ENCODE measurements at places on chromosomes 4 and X.

DNA sequence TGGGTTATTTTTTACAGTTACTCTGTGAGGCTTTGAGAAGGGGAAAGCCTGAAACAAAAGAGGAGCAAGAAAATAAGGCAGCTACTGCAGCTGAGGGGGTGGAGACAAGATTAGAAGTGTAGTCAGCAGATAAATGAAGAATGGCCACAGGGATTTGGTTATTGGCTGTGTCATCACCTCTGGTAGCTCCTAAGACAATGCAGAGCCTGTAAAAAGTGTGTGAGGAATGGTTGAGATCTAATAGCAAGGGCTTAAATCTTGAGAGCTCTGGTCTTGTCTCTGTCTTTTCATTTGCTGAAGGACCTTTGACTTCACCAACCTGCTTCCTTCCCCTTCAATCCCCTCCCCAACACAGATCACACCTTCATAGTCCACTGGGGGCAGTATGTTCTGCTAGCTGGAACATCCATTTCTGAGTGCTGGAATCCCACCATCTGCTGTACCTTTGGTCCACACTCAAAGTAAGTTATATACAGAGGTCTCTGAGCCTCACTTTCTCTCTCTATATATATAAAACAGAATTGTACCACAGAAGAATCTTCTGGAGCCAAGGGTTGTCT, 213.7 kb upstream of the ZIC3 start:
- DNase-seq = no peak

DNA sequence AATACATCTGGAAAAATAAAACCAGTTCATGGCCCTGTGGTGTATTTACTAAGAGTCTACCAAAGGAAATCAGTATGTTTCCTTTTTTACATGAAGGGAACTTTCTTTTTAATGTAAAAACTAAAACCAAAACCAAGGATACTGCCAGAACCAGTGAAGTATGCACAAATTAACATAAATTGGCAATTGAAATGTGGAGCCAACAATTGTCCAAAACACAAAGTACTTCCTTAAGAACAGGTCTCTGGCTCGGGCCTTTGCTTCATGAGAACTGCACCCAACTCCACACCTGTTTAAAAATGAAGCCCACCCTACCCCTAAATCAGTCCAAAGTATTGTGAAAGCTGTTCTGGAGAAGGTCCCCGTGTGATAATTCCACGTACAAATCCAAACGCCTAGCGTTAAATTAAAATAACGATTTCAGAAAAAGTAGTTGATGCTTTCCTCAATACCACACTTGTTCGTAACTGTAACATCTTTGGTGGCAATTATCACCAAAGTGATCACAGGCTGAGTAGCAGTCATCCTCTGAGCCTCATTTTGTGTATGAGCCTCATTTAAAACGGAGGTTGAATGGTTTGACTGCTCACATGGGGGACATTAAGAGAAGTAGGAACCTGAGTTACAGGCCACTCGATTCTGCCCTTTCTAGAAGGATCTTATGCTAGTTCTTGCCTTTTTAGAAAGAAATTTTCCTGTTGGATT, 93.0 kb downstream of the GEMIN8 start:
- DNase-seq = no peak

- no peak for DNase-seq
Measured at GRCh38 chrX:357693-358471, 28.8 kb downstream of the PPP2R3B start.

DNA sequence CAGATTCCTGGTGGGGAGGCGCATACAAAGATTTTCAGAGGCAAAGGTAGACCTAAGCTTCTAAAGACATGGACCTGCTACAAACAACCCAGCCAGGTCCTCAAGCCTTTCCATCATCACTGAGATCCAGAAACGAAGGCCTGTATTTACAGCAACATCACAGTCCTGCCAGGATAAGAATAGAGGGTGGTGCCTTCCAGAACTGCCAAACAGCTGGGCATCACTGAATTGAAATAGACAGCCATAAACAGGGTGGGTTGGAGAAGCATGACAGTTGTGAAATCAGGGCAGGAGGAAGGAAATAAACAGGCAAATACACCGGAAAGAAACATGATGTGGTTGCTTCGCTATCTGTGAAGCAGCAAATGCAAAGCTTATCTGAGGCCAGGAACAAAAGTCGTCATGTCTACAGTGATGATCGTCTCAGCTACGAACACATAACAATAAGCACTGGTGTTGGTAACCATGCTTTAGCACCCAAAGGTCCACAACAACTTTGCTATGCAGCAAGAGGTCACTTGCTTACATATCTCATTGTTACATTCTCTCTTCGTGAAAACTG, 6.7 kb upstream of the TMEM154 start:
- DNase-seq = no peak

DNA sequence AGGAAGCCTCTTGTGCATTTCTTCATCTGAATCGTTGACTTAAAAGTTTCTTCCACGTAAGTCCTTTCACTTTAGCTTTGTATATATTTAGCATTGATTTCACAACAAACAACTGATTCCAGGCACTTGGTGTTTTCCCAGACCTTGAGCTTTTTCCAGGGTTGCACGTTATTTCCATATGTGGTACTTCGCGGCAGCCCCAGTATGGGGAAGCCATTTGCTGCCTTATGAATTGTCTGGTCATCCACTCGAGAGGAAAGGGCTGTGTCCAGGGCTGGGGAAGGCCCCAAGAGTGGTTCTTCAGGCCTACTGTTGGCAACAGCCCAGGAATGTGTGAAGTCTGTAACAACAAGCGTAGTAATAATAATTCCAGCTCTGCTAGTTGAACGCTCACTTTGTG, 2.8 kb upstream of the TLR8 start:
- no peak for DNase-seq

- DNase-seq = no peak
Measured at GRCh38 chr4:96102541-96103026, 262.7 kb downstream of the PDHA2 start.

DNA sequence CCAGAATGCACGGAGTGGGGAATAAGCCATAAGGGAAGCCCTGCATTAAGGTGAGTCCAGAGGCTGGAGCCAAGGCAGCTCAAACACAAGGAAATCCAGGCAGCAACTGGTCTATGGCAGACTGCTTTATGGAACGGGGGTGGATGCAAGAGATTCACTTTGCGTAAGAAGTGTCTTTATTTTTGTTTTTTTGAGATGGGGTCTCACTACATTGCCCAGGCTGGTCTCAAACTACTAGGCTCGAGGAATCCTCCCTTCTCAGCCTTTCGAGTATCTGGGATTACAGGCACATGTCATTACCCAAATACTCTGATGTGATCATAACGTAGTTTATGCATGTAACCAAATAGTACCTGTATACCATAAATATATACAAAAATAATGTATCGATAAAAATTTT, 199.5 kb downstream of the MAML3 start:
- no peak for DNase-seq

GRCh38 chrX:149272690-149273463, 232.2 kb downstream of the IDS start:
- DNase-seq = no peak

DNA sequence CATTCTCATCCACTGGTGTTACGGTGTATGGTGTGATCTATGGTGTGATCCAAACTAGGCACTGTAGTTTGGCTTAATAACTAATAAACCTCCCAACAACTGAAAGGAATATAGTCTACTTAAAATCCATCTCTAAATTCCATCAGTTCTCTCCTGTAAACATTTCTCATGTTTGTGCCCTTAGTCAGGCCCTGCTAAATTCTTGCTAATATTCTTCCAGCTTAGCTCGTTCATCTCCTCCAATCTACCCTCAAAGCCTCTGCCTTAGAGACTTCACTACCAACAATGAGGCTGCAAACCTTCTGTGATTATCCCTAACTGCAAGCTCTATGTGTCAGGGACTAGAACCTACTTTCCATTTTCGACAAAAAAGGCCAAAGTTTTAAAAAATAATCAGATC, 28.1 kb downstream of the ZAR1 start:
- no peak for DNase-seq

DNA sequence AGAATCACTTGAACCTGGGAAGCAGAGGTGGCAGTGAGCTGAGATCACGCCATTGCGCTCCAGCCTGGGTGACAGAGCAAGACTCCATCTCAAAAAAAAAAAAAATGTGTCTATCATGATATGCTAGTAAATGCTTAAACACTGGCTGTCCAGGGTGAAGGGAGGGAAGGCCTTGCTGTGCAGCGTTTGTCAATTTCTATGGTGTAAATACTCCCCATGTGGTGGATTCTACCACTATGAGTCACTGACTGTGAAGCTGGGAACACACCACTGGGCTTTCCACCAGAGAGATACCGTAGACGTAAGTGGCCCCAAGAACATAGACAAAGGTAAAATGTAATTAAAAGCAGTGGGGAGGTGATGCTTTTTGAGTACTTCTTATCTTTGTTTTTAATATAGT, 51.3 kb upstream of the LEF1 start:
- no peak for DNase-seq
